ENCODE measurements at places on chromosomes 7 and 10.

GRCh38 chr7:130020434-130020833 is 30.7 kb downstream of the ZC3HC1 start:
- H3K27ac ChIP-seq: no peak overlapping the region
- no peak overlapping the region for H3K4me3 ChIP-seq
- peaks cover 64% of the 10 kb centered on the region for H3K36me3 ChIP-seq
- H3K4me1 ChIP-seq: no peaks in the 10 kb centered on the region
- DNase-seq: no peak
- H3K27me3 ChIP-seq: no peaks in the 10 kb centered on the region

- no peaks in the 10 kb centered on the region for H3K27me3 ChIP-seq
- H3K36me3 ChIP-seq: peaks cover 45% of the 10 kb centered on the region
- H3K4me3 ChIP-seq: no peak overlapping the region
These were observed 57.8 kb downstream of the COL26A1 start for GRCh38 chr7:101420436-101420835.

- H3K4me1 ChIP-seq: peaks cover 14% of the 10 kb centered on the region
- H3K27ac ChIP-seq: no peak overlapping the region
- no peaks in the 10 kb centered on the region for H3K36me3 ChIP-seq
- no peak for DNase-seq
- H3K27me3 ChIP-seq: peaks cover 32% of the 10 kb centered on the region
These were observed 77.1 kb downstream of the ARHGAP22 start for GRCh38 chr10:48527756-48528155.

DNA sequence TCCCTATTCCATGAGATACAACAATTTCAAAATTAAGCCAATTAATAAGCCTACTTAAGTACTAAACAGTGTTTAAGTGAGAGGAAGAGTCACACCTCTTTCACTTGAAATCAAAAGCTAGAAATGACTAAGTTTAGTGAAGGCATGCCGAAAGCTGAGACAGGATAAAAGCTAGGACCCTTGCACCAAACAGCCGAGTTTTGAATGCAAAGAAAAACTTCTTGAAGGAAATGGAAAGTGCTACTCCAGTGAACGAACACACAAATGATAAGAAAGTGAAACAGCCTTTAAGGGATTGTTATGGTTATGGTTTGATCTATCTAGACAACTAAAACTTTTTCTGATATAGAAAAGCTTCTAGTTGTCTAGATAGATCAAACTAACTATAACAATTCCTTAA is 135.4 kb upstream of the KMT2E start:
- DNase-seq: no peak
- no peak overlapping the region for H3K27ac ChIP-seq
- peaks cover 14% of the 10 kb centered on the region for H3K27me3 ChIP-seq
- peaks cover 14% of the 10 kb centered on the region for H3K4me1 ChIP-seq
